Stimulated activated CD4-positive, alpha-beta T cell treated with anti-CD3 and anti-CD28 coated beads, Interleukin-1b, Interleukin-23, amount 100 ng/mL, for 24 hours (primary cell): ENCODE measurements at places on chromosomes 12 and 14.

DNA sequence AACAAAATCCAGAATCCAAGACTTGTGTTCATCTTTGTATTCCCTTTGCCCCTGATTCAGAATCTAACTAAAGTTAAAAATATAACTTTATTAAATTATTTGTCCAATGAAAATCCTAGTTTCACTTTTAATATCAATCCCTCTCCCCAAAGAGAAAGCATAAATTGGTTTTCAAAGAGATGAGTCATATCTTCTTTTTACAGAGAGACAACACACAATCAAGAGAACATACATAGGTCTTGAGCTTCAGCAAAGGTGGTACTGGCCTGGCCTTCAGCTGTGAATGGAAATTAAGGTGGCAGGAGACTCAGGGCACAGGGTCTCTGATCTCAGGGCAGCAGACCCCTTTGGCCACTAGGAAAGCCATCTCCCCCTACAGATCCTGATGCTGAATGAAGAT lies 4.3 kb upstream of the ASCL1 start:
- no peak for DNase-seq

DNA sequence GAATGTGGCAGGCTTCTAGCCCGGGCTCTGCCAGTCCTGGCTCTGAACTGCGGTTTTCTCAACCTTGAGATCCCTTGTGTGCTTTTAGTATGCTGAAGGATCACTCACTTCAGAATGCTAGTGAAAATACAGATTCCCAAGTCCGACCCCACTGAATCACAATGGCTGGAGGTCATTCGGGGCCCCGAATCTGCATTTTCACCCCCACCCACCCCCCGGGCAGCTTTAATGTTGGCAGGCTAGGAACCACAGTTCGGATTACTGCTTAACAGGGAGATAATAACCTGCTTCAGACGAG lies 573 bp upstream of the SUSD6 start:
- no peak for DNase-seq

DNA sequence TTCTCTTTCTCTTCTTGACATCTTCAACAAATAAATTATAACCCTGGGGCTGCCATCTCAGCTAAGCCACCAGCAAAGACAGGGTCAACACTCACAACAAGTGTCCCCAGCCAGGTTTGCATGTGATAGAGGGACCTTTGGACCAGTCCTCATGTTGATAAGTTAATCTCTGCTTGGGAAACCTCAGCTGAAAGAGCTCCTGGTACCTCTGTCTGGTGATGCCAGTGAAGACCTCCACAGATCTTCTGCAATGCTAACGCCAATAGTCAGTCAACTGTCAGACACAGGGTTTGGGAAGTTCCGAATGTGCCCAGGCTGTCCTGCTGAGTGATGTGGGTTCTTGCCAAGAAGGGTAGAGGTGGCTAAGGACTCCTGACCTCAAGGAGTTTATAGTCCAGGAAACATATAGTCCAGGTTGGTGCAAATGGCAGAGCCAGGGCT lies 179.8 kb upstream of the GZMB start:
- no peak for DNase-seq

DNA sequence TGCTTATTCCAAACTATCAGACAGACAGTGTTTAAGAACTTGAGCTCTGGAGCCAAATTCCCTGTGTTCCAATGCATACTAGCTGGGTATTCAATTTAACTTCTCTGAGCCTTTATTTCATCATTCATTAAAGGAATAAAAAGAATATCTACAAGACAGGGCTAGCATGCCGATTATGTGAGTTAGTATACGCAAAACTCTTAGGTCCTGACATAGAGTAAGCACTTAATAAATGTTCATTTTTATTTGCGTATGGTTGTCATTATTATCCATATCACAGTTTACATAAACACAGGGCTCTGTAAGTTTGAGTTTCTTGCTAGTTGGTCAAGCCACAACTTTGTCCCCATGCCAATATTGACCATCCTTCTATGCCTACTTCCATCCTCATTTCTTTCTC lies 161.5 kb downstream of the NUAK1 start:
- DNase-seq = no peak

GRCh38 chr12:105912882-105913678 lies 225.7 kb downstream of the NUAK1 start:
- DNase-seq = no peak

DNA sequence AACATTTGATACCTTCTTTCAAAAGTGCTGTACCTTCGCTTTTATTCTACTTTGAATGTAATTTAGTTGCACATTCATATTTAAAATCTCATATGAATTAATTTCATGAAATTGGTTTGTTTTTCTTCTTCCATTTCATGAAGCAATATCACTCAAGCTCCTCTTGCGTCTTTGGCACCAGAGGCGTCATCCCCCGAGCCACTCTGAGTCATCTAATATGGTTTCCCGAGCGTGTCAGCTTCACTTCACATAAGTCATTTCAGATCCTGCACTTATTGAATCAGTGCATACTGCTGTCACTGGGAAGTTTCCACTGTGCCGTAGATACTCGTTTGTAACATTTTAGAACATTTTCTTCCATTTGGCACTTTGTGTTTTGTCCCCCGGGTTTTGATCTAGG lies 105.6 kb downstream of the SLC25A47 start:
- no peak for DNase-seq

DNA sequence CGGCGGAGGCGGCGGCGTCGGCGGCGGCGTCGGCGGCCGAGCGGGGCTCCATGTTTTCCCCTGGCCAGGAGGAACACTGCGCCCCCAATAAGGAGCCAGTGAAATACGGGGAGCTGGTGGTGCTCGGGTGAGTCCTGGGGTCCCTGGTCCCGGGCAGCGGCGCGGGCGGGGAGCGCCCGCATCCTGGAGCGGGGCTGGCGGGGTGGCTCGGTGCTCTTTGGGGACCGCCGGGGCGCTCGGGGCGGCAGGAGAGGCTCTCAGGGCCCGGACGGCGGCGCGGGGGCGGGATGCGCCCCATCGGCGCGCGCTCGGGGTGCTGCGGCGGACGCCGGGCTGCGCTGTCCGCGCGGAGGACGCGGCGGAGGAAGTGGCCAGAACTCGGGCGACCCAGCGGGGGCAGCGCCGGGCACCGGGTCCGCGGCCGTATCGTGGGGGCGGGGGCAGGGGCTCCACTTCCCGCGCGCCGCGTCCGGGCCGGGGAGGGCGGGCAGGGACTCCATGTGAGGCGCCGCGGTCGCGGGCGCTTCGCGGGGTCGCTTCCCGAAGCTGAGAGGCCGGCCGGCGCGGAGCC lies 485 bp downstream of the PELI2 start:
- DNase-seq = peak; percentile 19

DNA sequence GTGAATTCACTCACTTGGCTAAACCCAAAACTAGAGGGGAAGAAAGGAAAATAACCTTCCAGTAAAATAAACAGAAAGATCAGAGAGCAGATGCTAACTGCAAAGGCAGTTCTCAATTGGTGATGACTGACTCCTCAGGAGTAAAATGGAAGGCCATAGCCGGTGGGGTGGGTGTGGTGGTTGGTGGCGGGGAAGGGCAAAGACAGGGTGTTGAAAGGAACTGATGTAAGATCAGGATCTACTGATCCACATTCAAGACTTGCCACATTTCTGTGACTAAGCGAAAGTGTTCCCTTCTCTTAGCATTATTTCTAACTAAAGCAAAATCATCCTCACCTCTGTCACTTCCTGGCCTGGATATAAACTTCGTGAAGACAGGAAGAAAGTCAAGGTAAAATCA lies 26.3 kb upstream of the TC2N start:
- peak; percentile 37 for DNase-seq

- DNase-seq = no peak
Observed at GRCh38 chr14:72779679-72780078, 114.2 kb downstream of the DPF3 start.
